ENCODE measurements at places on chromosomes 2 and 18. TPM values are rescaled to one million over a fixed set of nuclear protein-coding genes. Genes with fewer than 3 reads are reported as not detected.

The RAMP1 gene
- 4.0 TPM for total RNA-seq

The GAREM2 gene
- total RNA-seq, result 1.9 TPM

The RGPD4 gene
- not detected for total RNA-seq

The TUBA3E gene
- total RNA-seq, result not detected

The PRR30 gene
- not detected for total RNA-seq

The CAPN14 gene
- total RNA-seq, result 0.46 TPM

The CRYGD gene
- total RNA-seq, result not detected

Data from epithelial cell of proximal tubule (primary cell).